ENCODE measurements at places on chromosomes 2 and 18.
A peak's percentile ranks its signal among the peaks of the same experiment; 100 is the strongest.

DNA sequence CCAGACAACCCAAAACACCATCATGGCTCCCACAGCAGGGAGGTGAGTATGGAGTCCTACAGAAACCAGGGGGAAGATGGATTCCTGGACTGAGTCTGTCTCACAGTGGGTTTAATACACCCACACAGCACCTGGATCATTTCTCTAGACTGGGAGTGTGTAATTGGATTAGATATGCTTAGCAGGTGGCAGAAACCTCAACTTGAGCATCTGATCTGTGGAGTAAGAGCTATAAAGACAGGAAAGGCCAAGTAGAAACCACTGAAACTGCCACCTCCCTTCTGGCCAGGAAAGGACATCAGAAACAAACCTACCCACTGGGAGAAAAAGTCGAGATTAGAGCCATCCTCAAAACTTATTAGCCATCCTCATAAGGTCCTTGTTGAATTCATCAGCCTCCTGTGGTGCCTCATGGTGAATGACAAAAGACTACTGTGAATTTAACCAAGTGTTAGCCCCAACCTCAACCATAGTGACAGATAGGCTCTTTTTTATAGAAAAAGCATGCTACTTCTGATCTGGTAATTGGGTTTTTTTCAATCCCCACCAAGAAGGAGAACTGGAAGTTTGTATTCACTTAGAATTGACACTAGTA lies 28.1 kb upstream of the CHST9 start:
- DNase-seq = no peak

- no peak for DNase-seq
Observed at GRCh38 chr2:3793249-3793648, 89.9 kb downstream of the DCDC2C start.

GRCh38 chr2:98524168-98524567 lies 79.5 kb downstream of the INPP4A start:
- DNase-seq = no peak

GRCh38 chr18:24015639-24016631 lies 1.4 kb downstream of the TTC39C start:
- DNase-seq = no peak

DNA sequence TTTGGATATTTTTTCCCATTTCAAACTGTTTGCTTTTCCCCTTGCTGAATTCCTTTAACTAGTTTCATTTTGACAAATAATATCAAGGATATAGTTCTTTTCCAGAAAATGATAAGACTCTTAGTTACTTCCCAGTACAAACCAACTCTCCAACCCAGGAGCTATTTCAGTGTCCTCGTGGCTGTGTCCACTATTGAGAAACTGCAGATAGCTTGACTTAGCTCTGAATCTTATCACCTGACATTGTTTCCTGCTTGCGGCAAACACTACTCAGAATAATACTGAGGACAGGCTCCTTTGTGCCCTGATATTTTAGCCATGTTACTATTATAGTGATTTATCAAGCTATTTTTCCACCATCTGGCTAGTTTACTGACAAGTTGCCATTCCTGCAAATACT lies 74.6 kb downstream of the KLF7 start:
- DNase-seq = no peak

DNA sequence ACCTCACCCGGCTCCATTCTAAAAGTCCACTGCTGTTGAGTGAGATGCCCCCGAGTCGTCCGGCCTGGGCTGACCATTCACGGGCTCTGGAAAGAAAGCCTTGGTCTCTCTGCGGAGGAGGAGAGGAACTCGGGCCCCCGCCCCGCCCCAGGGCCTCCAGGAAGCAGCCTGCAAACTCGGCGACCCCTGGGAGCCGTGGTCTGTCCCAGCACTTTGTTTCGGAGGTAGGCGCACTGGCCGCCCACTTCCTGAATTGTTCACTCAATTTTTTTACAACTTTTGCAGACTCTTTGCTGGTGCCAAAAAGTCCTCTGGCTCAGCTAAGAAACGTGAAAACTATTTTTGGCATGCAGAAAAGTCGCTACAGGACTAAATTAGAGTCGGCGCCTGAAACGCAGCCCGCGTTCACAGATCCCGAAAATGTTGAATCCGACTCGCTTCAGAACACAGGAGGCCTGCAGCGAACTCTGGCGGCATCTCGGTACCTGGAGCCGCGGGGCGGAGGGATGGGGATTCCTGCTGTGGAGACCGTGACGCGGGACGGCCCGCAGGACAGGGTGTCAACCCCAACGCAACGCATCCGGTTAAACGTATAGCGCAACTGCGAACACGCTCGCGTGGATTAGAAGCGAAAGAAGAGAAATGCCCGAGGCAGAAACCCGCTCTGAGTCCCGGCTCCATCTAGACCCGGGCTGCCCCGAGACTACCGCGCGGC lies 1.5 kb downstream of the PXDN start:
- DNase-seq = peak; percentile 43

DNA sequence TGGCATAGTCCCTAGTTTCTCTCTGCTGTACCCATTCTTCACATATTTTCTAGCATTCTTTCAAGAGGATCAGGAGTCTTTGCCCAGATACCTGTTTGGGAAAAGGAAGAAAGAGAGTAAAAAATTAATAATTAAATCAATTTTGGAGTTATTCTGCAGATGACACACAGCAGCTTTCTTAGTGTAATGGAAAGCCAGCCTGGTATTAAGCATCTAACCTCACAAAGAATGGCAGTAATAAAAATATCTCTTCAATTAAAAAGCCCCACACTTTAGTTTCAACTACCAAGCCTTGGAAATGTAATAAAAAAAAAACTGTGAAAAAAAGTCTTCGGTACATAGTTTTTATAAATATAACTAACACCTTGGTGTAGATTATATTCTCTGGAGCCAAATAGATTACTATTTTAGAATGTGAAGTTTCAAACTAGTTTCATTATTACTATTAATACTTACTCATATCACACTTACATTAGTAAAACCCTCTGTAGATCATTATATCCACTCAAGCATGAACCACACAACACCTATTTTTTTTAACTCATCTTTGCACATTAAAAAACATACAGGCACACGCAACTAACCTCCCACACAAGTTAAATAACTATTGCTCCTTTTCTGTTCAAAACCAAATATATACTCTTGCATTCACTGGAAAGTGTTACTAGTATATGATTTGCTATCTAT lies 90.9 kb downstream of the GPD2 start:
- no peak for DNase-seq

DNA sequence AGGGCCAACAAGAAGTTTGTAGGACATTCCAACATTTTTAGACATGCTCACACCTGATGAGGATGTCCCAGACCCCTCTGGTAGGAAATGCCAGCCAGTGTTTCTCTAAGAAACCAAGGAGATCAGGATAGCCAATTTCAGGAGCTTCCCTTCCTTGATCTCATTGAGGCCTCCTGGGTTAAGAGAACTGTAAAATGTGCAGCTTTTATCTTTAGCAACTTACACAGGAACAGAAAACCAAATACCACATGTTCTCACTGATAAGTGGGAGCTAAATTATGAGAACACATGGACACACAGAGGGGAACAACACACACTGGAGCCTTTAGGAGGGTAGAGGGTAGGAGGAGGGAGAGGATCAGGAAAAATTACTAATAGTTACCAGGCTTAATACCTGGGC lies 99.6 kb upstream of the MAP2 start:
- DNase-seq = no peak

GRCh38 chr2:38174131-38174530 lies 98.2 kb upstream of the CYP1B1 start:
- no peak for DNase-seq

DNA sequence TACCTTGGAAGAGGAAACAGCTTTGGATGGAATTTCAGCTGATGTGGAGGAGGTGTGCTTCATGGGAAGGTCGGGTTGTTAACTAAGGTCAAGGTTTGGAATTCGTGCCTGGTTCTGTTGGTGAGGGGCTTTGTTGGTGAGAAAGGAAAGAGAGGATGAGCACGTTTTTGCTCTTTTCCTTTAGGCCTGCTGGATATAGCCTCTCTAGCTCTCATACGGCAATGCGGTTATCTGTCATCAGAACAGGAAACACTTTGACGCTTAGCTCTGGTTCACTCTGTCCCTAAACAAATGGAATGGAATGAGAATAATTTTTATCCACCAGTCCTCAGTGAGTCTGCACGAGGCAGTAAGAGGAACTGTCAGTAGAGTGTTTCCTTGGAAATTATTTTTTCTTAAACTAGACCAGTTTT lies 169.7 kb upstream of the NOSTRIN start:
- DNase-seq = no peak

DNA sequence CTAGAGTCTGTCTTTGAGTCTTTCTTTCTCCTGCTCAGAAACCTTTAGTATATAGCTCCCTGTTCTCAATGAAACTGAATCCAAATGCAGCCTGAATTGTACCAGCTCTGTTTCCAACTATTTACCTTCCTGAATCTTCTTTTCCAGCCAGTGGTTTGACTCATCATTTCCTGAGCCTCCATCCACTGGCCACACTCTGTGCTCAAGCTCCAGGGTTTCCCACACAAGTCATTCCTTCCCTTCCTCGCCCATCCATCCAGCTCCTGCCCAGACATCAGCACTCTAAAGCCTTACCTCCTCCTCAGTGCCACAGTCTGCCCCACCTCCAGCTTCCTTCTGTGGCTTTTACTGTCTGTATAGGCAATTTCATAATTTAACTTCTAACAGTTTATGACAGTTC lies 233.6 kb upstream of the RASGRP3 start:
- DNase-seq = no peak

DNA sequence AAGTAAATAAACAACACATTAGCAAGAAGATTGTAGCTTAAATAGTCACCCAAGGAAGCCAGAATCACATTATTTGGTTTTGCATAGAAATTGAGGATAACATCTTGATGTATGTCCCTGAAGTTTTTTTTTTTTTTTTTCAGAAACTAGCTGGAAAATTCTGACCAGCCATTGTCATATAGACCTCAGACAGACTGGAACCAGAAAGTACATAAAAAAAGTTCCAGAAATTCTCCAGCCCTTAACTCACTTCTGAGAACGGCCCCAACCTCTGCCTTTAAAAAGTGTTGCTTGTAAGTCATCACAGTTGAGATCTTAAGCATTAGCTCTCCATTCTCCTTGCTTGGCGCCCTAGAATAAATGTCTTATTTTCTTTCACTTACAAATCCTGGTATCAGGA lies 350.5 kb downstream of the CCDC85A start:
- no peak for DNase-seq

DNA sequence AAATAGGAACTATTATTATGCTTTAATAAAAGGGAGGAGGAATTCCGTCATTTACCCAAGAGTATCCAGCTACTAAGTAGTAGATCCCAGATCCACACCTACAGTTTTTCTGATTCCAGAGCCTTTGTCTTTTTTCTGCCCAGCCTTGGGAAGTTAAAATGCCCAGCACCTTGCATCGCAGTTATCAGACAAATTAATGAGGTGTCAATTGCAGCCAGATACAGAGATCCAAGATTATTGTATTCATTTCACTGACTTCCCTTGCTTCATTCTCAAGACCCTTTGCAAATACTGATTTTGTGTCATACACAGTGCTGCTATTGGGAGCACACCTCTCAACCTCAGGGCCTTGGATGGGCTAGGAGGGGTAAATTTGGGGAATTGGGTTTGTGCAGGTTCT lies 1.1 kb downstream of the IL18R1 start:
- no peak for DNase-seq

DNA sequence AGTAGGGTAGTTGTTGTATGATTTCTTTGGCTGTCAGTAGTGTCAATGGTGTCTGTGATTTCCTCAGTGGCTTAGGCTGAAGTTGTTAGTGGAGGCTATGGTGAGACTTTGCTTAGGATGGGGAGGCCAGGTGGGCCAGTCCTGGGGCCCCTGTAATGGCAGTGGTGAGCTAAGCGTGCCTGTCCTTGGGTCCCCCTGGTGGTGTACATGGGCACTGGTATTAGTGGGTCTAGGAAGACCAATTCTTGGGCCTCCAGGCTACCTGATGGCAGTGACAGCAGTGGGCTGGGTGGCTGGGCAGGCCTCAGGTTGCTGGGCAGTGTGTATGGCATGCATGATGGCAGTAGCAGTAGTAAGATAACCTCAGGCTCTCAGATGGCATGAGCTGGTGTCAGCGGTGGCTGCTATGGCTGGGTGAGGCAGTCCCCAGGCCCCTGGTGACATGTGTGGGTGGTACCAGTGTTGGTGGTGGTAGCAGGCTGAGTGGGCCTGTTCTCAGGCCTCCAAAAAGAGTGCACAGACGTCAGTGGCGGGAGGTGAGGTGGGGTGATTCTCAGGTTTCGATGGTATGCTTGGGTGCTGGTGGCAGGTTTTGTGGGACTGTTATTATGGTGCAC lies 103.2 kb downstream of the KLHL14 start:
- DNase-seq = no peak

- no peak for DNase-seq
Observed at GRCh38 chr2:128410035-128410757, 91.5 kb upstream of the HS6ST1 start.

DNA sequence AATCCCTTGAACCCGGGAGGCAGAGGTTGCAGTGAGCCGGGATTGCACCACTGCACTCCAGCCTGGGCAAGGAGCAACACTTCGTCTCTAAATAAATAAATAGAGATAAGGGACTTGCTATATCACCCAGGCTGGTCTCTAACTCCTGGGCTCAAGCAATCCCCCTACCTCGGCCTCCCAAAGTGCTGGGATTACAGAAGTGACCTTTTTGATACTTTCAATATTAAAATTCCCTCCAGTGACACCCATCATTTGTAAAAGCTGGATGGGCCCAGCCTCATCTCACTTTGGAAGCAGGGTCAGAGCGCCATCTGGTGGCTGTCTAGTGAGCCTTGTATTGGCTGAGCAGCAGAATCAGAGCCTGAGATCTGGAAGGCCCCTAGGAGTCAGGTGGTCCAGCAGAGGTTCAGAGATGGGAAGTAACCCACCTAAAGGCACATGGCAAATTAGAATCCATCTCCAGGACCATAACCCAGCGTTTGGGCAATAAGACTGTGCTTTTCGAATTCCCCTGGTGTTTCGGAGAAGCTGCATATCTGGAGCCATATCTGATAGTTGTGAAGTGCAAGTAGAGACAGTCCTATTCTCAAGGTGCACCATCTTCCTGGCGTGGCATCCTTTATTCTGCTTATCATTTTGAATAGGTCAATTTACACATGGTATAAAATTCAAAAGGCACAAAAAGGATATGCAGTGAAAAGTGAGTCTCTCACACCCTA lies 18.3 kb upstream of the SLC35F6 start:
- peak; percentile 52 for DNase-seq

DNA sequence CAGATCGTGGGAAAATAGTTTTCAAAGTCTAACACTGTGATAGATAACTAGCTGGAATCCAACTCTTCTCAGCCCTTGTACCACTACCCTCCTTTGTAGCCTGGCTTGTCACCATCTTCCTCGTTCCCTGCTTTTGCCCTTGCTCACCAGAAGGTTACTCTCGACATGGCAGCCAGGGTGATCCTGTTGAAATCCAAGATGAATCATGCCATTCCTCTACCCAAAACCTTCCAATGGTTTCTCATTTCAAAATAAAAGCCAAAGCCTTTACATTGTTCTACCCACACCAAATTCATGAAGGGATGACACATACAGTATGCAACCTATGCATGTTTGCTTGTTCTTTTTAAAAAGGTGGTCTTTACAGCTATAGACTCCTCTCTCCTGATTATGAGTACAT lies 45.7 kb downstream of the STAT4 start:
- no peak for DNase-seq

- DNase-seq = no peak
Observed at GRCh38 chr2:238921681-238922319, 73.9 kb downstream of the TWIST2 start.

GRCh38 chr18:419541-420175 lies 80.8 kb downstream of the COLEC12 start:
- no peak for DNase-seq

Data from NCI-H1092 treated with DMSO at 0.1 percent for 48 hours (cell line).